Activated CD8-positive, alpha-beta memory T cell treated with anti-CD3 and anti-CD28 coated beads for 4 hours (primary cell): ENCODE measurements at places on chromosomes 5 and 9.

- no peak for DNase-seq
Observed at GRCh38 chr5:159210210-159210661, 883 bp upstream of the RNF145 start.

GRCh38 chr5:124285071-124285470 is 461.4 kb downstream of the ZNF608 start:
- no peak for DNase-seq

- DNase-seq = no peak
Observed at GRCh38 chr5:138338411-138339090, 485 bp downstream of the FAM53C start.

GRCh38 chr5:164504141-164504772 is 998.8 kb downstream of the MAT2B start:
- no peak for DNase-seq

DNA sequence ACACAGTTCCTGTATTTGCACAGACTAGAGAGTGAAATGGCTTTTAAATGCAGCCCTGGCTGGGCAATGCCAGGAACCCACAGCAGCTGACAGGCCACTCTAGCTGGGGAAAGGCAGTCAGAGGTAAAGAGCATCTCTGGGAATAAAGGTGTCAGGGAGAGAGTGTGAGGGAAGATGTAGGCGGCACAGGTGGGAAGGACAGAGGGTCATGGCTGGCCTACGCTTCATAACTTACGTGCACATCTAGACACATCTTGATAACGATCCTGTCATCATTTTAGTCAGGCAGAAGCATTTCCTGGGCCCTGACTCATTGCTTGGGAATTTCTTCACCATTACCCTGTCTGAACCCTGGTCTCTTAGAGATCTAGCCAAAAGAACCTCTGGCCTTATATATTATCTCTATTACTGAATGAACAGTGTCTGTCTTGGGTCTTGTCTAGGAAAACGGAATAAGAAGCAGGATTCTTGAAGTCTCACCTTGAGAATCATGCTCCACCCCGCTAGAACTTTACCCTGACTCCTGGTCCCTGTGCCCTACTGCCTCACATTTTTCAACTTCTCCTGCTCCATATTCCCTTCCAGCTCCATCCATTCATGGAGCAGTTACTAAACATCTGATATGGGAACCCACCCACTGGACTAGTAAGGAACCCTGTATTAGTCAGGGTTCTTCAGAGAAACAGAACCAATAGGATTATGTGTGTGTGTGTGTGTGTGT is 106.4 kb upstream of the ELL2 start:
- no peak for DNase-seq

DNA sequence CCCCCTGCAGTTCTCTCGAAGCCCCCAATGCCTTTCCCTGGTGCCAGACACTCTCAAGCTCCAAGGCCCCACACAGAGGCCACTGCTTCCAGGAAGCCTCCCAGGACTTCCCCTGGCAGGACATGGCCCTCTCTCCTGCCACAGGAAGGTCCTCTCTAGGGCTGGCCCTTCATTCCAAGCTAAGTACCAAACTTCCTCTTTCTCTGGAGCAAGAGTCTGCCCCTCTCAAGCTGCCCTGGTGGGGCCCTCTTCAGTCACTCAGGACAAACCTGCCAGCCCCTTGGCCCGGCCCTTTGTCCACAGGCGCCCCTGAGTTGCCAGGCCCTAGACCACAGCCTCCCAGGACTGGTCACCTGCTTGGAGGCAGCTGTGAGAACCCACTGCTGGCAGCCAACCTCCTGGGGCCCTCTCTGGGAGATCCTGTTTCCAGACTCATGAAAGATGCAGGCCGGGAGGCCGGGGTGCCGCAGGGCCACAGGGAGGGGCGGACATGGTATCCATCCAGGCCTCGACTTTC is 6.6 kb downstream of the NINJ1 start:
- no peak for DNase-seq

DNA sequence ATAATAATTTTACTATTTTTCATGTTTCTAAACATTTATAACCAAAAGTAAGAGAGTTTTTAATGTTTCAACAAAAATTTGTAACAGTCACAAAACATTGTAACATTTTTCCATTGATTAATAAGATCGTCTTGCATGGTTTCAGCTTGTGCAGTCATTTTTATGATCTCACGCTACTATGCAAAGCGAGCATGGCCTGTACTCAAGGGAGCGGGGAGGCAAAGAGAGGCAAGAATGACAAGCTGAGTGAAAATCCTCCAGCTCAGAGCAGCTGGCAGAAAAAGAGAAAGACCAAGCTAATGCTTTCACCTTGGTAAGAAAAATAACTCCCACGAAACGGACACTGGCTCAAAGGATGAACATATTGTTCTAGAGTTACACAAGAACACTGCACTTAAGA is 90.0 kb upstream of the SV2C start:
- no peak for DNase-seq

DNA sequence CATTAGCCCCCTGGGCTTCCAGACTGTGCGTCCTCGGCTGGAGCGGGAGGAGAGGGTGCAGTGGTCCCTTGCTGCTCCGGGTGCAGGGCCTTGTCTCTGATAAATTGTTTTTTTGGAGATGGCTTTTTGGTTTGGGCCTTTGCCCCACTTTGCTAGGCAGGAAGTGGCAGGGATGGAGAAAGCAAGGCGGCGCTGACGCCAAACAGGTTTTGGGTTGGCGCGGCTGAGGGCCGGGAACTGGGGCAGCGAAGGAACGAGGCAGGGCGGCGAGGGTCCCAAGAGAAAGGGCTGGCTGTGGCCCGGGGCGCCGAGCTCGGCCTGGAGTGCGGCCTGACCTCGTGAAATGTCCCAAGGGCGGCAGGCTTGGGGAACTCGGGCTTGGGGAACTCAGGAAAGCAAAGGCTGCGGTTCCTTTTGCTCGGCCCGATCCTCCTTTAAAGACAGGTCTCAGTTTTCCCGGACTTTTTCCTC is 4.1 kb downstream of the LHX2 start:
- DNase-seq = no peak

DNA sequence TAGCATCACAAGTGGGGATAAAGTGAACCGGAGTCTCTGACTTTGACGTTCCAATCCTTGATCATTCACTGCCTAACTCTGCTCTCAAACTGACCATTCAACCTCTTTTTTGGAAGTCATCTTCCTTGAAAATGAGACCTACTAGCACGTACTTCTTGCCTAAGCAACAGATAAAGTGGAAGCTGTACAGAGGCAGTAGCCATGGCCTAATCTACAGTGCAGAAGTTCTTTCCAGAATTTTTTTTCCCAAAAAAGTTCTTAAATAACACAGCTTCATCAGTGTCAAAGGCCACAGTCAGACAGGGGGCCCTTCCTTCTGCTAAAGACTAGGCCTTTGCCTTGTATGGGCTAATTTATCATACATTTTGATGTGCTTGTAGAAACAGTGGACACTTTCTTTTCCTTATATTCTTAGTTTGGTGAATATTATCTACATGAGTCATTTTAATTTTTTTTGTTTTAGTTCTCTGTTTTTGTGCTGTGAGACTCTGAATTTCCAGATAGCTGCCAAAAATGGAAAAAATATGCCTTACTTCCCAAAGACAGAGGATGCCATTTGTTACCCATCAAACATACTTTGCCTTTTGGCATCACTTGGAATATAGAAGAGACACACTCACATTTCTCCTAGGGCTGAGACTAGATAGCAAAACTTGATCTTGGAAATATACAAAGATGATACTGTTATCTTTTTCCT is 96.3 kb upstream of the VCAN start:
- DNase-seq = no peak

- no peak for DNase-seq
Observed at GRCh38 chr5:125848751-125849150, 574.5 kb upstream of the GRAMD2B start.

DNA sequence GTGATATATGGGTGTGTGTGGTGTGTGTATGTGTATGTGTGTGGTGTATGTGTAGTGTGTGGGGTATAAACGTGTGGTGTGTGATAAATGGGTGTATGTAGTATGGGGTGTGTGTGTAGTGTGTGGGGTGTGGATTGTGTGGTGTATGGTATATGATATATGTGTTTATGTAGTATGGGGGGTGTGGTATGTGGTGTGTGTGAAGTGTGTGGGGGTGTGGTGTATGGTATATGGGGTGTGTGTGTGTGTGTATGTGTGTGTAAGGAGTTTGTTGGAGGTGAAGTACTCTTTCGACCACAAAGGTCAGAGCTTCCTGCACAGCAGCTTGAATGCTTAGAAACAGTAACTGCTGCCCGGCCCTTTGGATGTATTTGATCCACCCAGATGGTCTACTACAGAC is 145.2 kb upstream of the IQGAP2 start:
- no peak for DNase-seq

- no peak for DNase-seq
Observed at GRCh38 chr5:169944922-169945680, 35.2 kb downstream of the INSYN2B start.

GRCh38 chr5:116842514-116842961 is 267.9 kb upstream of the SEMA6A start:
- DNase-seq = no peak

DNA sequence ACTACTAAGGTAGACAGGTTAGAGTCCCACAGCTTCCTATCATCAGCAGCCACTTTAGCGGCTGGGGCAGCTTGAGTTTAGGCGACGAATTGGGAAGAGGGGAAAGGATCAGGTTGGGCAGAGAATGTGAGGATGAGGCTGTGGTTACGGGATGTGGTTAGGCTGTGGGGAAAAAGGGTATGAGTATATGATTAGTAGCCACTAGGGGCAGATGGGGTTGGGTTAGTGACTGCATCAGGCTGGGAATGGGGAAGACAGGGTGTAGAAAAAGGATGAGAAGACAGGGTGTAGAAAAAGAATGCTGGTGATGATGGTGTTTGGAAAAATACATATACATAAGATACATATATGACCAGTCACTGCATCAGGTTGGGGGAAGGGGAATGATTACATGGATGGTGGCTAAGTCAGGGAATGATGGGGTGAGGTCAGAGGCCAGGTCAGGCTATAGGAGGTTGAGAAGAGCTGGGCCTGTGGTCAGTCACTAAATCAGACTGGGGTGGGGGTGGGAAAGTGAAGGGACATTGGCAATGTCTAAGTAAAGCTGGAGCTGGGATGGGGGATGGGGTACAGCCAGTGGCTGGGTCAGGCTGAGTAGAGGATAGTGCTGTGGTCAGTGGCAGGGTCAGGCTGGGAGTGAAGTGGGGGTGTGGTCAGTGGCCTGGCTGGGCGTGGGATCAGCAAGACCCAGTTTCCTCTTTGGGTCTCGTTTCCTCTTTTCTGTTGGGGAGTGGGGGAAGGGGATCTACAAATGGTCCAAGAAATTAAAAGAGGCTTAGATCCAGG is 2.1 kb downstream of the TLN1 start:
- DNase-seq = no peak

DNA sequence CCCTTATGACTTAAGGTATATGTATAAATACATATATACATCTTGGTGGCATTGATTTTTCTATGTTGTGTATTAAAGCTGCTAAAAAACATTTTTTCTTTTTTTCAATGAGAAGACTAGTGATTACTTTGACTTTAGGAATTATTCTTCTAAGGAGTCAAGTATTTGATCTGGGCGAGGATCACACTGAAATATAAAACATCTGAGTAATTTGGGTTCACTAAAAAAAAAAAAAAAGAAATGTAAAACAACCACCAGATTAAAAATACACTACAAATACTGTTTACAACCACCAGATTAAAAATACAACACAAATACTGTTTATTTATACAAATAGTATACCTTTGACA is 9.0 kb downstream of the UBAP1 start:
- DNase-seq = no peak

DNA sequence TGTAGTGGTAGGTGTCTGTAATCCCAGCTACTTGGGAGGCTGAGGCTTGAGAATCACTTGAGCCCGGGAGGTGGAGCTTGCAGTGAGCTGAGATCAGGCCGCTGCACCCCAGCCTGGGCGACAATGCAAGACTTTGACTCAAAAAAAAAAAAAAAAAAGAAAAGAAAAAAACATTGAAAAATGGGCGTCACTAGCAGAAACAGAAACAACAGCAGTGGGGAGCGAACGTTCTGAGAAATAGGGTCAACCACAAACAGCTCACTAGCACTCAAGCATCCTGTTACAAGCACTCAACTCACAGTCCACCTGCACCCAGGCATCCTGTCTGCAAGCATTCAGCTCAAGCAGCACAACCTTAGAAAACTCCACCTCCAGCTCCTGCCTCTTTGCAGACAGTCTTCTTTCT is 17.2 kb downstream of the TRIM14 start:
- DNase-seq = peak; percentile 63

- DNase-seq = no peak
Observed at GRCh38 chr5:111478266-111478665, 34.1 kb downstream of the STARD4 start.

DNA sequence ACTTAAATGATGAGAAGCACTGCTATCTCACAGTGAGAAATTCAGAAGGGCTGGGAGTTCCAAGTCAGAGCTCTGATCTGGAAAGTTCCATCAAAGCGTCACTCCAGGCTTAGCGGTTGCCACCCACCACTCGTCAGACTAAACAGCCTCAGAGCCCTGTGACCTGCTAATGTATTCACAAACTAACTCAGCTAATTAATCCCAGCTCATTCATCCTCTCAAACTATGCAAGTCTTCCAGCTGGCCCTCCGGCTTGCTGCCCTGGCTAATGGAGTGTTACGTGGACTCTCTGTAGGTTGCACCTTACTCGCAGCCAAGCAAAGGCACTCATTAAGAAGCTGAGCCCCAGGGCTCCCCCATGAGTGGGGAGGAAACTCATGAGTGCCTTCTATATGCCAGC is 82.2 kb upstream of the GABRP start:
- no peak for DNase-seq

DNA sequence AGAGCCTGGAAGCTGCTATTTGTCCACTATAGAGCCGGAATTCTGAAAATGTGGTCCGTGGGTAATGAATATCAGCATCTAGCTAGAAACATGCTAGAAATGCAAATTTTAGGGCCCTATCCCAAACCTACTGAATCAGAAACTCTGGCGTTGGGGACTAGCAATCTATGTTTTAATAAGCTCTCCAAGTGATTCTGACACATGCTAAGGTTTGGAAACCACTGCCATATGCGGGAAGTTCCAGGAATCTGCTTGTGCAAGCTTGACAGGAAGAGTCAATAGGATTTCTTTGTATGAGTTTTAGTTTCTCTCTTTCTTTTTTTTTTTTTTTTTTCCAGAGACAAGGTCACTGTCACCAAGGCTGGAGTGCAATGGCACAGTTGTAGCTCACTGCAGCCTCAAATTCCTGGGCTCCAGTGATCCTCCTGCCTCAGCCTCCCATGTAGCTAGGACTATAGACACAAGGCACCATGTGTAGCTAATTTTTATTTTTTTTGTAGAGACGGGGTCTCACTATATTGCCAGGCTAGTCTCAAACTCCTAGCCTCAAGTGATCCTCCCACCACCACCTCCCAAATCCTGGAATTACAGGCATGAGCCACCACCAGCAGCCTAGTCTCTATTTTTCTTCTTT is 26.4 kb upstream of the CARNMT1 start:
- DNase-seq = no peak

GRCh38 chr5:74595143-74595925 is 45.2 kb downstream of the ENC1 start:
- no peak for DNase-seq
